CD4-positive, alpha-beta T cell treated with Interleukin-4 for 1 hour (primary cell): ENCODE measurements at places on chromosomes 13 and 19.
A peak's percentile ranks its signal among the peaks of the same experiment; 100 is the strongest.

DNA sequence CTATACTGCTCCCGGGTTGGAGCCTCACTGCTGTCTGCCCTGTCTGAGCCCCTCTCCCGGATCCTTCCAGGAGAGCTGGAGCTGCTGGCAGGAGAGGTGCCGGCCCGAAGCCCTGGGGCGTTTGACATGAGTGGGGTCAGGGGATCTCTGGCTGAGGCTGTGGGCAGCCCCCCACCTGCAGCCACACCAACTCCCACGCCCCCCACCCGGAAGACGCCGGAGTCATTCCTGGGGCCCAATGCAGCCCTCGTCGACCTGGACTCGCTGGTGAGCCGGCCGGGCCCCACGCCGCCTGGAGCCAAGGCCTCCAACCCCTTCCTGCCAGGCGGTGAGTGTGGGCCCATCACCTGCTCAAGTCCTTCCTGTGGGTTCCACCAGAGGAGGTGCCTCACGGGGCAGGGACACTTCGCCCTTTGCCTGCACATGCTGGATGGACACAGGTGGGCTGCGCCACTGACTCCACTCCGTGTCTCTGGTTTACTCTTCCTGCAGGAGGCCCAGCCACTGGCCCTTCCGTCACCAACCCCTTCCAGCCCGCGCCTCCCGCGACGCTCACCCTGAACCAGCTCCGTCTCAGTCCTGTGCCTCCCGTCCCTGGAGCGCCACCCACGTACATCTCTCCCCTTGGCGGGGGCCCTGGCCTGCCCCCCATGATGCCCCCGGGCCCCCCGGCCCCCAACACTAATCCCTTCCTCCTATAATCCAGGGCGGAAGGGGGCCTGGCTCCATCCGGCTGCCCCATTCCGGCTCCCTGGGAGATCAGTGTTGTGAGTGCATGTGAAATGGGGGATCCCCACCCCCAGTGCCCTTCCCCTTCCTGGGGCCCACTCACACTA lies 19.8 kb downstream of the EPN1 start:
- no peak for DNase-seq

DNA sequence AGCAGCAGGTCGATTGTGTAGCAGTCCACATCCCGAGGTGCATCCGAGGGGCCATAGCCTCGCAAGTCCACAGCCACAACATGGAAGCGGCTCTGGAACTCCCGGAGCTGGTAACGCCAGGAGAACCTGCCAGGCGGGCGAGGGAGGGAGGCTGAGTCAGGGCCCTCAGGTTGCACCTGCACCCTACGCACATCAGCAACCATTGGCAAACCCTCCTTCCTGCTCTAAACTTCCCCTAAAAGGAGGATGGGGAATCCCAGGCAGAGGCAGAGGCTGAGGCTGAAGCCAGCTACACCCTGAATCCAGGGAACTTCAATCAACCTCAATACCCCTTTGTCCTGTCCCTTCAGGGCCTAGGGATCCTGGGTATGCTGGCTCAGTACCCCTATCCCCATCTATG lies 977 bp downstream of the EPHX3 start:
- DNase-seq: no peak

GRCh38 chr19:12090807-12091206 lies 26.3 kb downstream of the ZNF844 start:
- peak; percentile 56 for DNase-seq

GRCh38 chr13:19759669-19760068 lies 23.1 kb downstream of the PSPC1 start:
- no peak for DNase-seq

GRCh38 chr13:113307491-113307890 lies 10.5 kb downstream of the LAMP1 start:
- DNase-seq: no peak

DNA sequence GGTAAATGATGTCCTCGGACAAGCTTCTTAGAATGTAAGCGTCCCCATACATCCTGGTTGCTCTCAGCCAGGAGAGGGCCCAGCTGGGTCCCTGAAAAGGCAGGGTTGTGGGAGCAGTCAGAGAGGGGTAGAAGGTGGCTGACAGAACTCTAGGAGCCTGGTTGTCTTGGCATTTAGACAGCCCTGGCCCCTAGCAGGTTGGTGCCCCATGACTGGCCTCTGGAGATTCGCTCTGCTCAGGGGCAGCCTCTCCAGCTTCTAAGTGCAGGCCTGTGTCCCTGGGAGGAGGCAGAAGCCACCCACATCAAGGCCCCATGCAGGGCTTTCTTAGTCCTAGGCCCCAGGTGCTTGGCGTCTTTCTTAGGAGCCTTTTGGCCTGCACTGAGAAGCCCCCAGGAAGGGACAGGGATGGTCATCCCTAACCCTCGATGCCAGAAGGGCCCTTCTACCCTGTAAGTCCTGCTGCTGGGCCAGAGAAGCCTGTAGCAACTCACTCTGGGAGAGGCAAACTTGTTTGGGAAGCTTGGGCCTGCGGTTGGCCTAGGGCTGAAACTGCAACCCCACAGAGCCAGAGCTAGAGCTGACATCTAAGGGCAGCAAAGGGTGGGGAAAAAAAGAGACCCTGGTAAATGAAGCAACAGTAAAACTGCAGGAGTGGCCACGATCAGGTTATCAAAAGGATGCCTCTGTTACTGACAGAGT lies 2.8 kb upstream of the CDX2 start:
- no peak for DNase-seq

- no peak for DNase-seq
These were observed 1.2 kb upstream of the NKPD1 start for GRCh38 chr19:45161738-45162607.
